SK-N-DZ (cell line): ENCODE measurements at places on chromosomes 5 and 9.
A peak's percentile ranks its signal among the peaks of the same experiment; 100 is the strongest.

DNA sequence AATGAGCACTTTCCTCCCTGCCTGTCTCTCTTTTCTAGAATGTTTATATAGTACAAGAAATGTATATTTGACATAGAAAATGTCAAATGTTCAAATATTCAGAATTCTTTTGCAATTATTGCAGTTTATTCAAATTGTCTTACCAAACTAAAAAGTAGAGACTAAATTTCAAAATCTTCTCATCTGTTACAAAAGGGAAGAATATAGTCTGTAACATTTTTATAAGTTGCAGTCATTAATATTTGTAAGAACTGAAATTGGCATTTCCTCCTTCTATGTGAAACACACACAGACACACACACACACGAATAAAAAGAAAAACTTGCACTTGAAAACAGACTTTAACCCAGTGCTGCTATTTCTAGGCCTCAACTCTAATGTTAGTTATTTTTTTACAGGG, 56.4 kb downstream of the NR3C1 start:
- DNase-seq = no peak

GRCh38 chr5:65100911-65101631, 332.3 kb downstream of the CWC27 start:
- peak; percentile 49 for DNase-seq

GRCh38 chr5:43231977-43232376, 40.0 kb downstream of the NIM1K start:
- no peak for DNase-seq

GRCh38 chr5:151047814-151048425, 27.5 kb downstream of the GPX3 start:
- DNase-seq = no peak

DNA sequence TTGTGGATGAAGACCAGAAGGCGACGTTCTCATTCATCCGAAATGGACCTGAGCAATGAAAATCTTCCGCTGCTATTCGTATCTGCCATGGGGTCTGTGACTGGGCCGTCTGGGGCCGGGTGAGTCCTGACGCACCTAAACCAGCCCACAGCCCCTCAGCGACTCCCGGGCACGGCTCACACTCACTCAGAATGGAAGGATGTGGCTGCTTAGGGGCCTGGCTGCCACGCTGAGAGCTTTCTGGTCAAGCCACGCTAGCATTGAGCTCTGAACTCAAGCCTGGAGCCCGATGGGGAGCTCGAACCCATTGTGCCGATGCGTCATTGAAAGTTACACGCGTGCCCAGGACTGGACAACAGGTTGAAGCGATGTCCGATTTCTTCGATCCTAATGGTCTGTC, 97.8 kb downstream of the MRPL36 start:
- no peak for DNase-seq

GRCh38 chr5:133256276-133256675, 204.5 kb downstream of the HSPA4 start:
- DNase-seq = no peak

GRCh38 chr9:106954558-106954957, 91.6 kb downstream of the ZNF462 start:
- no peak for DNase-seq

DNA sequence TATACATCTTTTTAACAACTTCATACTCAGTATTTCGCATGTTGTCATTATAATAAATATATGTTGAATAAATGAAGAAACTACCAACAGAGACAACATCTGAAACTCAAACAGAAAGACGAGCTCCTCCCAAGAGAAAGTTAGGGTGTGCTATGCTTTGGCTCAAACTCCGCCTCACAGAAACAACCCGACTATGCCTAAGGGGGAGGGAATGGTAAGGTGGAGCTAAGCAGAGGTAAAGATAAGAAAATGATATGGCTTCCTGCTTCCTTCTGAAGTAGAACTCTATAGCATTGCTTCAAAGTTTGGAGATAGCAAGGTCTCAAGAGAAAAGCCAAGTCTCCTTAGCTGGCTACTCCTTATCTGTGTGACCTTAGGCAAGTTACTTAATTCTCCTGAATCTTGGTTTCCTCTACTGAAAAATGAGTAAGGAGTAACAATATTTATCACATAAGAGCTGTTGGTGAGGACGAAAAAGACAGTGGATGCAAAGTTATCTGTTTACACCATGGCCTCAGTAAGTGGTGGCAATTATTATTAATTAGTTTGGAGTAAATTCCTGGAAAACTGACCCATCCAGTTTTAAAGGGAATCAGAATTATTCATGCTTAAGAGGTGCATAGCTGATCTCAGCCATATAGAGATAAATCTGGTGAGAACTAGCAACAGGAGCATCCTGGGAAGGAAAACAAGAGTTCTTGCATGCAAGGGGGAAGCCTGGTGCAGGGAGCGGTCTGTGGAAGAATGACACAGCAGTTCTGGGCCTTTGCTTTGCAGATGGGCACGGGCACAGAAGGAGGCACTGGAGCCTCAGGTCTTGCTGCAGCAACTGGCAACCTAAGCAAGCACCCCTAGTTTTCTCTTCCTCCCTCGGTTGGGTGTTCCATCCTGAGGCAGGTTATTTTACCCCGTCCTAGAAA, 73.3 kb downstream of the GLIS3 start:
- no peak for DNase-seq

GRCh38 chr9:111178331-111179055, 140.2 kb upstream of the LPAR1 start:
- DNase-seq = peak; percentile 21

GRCh38 chr5:124872086-124872485, 125.6 kb upstream of the ZNF608 start:
- no peak for DNase-seq

GRCh38 chr5:151078490-151079262, 2.2 kb downstream of the TNIP1 start:
- DNase-seq = no peak

DNA sequence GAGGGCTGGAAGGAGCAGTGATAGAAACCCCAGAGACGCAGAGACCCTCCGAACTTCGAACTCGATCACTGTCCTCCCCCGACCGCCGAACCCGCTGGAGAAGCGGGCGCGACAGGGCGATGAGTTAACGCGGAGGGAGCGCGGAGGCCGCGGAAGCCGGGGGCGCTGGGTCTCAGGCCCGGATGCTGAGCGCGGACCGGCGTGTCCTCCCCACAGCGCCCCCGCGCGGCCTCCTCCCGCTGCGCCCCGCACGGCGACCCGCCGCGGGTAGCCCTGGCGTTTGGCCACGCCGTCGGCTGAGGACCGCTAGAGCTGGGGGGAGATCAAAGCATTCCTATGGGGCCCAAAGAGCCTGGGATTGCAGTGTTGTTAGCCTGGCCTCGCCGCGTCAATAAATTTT, 7.7 kb upstream of the DMRT2 start:
- DNase-seq = no peak

DNA sequence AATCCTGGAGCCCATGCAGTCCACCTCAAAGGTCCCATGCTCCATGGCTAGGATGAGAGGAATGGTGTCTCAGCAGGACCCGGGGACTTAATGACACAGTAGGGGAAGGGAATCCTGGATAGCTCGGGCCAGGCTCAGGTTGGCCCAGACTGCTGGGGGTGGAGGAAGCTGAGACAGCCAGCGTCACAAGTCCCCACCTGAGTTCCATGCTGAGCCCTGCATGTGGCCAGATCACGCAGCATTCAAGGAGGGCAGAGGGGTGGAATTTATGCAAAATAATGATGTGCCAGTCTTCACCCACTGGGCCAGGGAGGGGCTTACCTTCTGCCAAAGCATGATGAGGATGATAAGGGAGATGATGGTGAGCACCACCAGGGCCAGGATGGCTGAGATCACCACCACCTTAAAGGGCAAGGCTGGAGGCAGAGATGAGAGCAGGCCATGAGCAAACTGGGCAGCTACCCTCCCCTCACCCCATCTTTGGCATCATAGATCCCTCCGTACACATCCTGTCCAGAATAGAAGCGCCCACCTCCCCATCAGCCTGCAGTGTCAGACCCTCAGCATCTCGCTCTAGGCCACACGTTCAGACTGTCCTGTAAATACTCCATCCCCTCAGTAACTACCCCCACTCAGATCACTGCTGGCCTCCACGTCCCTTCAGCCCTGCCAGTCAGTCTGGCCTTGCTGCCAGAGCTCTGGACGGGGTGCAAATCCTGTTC, 29.3 kb downstream of the PDGFRB start:
- DNase-seq = no peak
